ENCODE measurements at places on chromosomes 12 and 14.

DNA sequence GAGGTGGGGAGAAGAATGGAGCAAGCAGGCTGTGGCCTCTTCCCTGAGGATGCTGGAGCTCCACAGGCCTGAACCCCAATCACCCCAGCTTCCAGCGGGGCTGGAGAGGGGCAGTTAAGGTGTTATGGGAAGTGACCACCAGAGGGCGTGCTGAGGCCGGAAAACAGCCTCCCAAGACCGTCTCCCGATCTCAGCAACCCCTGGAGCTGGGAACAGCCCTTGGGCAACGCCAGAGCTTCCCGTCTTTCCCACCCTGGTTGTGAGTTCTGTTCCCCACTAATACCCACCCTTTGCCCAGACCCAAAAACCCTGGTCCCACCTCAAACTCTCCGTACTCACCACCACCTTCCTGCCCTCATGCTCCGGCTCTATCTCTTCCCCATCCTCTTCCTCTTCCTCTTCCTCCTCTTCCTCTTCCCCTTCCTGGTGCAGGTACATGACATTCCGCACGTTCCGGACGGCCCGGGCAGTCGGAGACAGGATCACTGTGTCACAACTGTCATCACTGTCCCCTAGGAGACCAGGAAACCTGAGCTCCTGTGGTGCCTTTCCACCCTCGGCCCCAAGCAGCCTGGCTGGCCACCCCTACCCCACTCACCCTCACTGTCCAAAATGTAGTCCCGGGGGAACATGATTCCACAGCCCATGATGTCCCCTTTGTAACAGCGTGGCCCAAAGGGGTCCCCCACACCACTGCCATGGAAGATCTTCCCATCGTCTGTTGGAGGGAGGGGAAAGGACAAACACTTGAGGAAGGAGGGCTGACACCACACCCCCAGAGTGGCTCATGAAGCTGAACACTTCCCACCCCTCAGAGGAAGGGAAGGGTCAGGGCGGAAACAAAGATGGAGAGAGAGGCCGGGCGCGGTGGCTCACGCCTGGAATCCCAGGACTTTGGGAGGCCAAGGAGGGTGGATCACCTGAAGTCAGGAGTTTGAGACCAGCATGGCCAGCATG lies 12.9 kb downstream of the SPRYD3 start:
- no peak for DNase-seq

- DNase-seq, result no peak
Observed at GRCh38 chr12:3632754-3633153, 120.2 kb downstream of the CRACR2A start.

- no peak for DNase-seq
Observed at GRCh38 chr12:76123259-76124212, 39.1 kb upstream of the NAP1L1 start.

DNA sequence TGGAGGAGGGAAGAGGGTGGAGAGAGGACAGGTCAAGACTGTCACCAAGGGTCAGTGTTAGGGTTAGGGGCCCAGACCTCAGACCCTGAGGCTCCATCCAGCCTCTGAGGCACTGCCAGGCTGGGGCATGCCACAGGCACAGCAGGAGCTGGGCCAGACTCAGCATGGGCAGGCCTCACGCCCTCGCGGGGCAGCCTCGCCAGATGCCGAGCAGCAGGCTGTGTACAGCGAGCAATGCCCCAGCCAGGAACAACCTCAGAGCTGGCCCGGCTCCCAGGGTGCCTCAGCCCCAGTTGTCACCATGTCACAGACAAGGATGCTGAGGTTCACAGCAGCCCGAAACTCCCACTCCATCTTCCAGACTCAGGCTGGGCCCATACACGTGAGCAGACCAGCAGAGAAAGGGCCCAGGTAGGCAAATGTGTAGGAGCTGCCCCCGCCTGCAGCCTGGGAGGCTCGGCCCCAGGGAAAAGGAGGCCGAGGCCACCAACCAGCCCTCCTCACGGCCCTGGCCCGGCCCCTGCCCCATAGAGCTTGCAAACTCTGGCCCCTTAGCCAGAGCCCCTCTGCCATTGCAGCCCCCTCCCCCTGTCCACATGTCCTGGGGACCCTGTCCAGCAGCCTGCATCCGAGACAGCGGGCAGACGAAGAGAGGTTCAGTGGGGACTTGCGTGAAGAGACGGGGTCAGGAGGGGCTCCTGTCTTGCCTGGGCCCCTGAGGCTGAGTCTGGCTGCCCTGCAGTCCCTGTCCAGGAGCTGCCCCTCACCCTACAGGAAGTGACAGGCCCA lies 7.5 kb downstream of the C14orf180 start:
- DNase-seq, result no peak

DNA sequence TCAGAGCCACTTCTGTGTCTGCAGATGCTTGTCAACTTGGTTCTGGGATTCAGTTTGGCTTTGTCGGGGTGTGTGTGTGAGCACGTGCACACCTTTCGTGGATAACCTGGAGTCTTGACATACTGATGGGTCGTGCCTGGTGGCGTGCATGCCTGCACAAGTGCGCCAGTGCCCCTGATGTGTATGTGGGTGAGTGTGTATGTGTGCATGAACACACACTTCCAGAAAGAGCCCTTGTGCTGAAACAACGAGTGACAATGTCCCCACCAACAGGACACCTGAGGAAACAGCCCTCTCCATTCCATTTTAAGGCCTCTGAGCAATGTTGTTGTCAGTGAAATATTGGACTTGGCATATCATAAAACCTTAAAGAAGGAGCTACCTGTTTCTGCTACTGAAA lies 53.9 kb downstream of the SMUG1 start:
- no peak for DNase-seq

- DNase-seq, result no peak
Observed at GRCh38 chr14:90569201-90569600, 172.4 kb downstream of the CALM1 start.

All from esophagus squamous epithelium (tissue), 5 donors.